ENCODE measurements at places on chromosomes 11 and 22.

- DNase-seq: no peak
These were observed 75.3 kb downstream of the ARFGAP2 start for GRCh38 chr11:47101406-47101805.

DNA sequence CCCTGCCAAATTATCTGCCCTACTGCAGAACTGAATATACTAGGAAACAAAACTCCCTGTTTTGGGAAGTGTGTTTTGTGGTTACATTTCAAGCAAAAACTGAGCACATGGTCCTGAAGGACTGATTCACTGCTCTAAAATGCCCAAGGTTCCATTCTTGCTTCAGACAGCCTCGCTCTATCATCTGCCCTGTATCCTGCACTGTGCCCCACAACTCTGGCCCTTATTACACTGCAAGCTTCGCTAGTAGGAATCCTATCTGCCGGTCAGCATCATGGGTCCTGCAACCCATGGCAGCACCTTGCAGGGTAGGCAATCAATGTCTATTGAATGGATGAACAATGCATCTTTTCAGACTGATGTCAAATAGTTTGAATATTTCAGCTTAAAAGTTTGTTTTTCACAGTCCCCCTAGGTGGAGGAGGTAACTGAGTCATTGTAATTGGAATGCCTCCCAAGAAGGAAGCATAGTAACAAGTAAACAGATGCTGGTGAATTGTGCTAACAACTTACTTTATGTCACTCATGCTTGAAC is 21.3 kb downstream of the LAYN start:
- DNase-seq: no peak

GRCh38 chr11:72805216-72805615 is 9.0 kb upstream of the ATG16L2 start:
- no peak for DNase-seq

GRCh38 chr11:116239247-116239646 is 533.5 kb downstream of the BUD13 start:
- DNase-seq: no peak

GRCh38 chr11:125807909-125808308 is 20.0 kb downstream of the PATE3 start:
- DNase-seq: no peak

DNA sequence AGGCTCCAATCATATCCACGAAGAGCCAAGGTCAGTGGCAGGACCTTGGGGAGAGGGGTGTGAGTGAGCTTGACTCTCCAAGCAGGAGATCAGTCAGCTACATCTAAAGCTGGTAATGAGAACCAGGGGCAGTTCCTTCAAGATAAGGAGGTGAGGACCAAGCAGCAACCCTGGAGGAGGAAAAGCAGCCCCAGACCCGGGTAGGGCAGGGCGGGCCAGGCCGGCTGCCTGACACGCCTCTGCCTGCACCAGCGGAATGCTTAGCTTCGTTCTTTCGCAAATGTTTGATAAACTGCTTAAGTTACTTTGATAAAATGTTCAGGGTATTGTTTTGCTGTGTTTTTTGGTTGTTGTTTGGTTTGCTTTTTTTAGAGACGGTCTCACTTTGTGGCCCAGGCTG is 18.7 kb upstream of the FADD start:
- no peak for DNase-seq

GRCh38 chr22:17369439-17370025 is at the start of gene CECR2:
Gene CECR2 (plus strand): TSS chr22:17369460. CDS start chr22:17369784, 324 bp downstream.
- peak; percentile 28 for DNase-seq

DNA sequence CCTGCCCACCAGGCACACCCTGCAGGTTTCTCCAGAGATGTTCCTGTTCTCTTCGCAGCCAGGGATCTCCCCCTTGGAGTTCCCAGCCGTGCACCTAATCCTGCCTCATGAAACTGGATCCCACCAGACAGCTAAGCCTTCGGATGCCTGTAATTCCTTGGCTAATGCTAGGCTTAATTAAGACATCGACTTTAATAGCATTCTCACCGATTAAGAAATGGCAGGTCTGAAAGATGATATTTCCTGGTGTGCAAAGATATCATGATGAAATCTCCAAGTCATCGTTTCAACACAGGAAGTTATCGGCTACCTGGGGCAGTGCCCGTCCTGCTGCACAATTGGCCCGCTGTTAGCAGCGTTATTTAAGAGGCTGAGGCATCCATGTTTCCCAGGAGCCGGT is 41.5 kb upstream of the CCND1 start:
- DNase-seq: no peak

DNA sequence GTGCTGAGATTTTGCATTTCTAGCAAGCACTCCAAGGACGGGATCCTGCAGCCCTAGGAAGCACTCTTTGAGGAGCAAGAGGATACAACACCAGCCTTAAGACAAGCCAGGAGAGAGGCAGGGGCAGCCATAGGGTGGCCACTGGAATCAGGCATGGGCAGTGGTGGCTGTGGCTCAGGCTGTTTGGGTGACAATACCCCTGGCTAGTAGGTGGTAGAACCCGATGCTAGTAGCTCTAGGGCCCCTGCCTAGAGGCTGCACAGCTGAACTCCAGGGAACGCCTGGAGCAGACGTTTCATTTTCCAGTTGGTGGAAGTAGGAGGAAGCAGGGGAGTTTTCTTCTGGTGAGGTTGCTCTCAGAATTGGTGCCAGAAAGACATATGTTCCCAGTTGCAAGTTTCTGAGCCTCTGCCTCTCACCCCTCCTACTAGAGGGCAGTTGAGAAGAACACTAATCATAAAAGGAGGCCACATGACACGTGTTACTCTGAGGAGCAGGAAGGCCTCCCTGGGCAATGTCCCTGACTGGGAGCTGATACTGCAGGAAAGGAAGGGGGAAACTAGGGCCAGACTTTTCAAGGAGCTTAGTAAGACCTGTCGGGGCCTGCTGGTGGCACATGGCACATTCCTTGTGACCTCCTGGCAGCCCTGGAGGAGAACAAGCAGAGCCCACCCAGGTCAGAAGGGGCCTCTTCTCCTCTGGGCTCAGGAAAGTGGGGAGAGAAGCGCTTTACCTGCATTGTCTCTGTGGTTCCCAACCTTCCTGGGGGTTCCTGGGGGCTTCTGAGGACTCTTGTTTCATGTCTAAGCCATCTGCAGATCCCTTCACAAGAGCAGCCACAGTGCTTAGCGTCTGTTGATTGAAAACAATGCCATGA is 56.6 kb upstream of the DRD2 start:
- DNase-seq: no peak

GRCh38 chr11:23318670-23319069 is 458.4 kb upstream of the CCDC179 start:
- DNase-seq: no peak

GRCh38 chr11:35414311-35414710 is 5.0 kb downstream of the SLC1A2 start:
- no peak for DNase-seq

DNA sequence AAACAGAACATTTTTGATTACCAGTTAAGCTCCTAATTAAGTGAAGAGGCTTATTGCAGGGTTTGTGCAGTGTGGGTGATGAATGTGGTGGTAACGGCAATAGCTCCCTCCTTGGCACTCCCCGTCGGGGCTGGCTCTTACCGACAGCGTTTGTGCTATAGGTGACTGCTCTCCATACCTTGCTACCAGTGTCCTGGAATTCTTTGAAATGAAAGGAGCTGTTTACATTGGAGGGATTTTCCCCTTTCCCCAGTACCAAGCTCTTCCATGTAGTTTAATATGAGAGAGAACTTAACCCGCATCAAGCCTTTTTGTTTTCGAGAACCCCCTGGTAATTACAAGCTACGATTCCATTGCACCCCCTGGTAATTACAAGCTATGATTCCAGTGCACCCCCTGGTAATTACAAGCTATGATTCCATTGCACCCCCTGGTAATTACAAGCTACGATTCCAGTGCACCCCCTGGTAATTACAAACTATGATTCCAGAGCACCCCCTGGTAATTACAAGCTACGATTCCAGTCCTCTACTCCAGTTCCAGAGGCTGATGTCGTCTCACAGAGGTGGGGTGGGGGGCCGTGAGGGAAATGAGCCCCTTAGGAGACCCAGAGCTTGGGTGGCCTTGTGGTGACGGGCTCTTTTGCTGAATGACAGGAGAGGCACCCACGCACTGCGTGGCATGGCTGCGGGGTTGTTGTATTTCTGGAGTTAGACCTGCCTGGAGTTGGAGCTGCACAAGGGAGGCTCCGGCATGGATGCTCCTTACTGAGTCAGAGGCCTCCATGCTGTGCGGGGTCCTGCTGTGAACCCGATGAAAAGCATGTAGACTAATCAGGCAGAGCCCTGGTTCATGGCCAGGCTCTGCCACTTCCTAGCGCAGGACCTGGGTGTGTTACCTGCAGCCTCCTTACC is 205.3 kb downstream of the TBC1D22A start:
- no peak for DNase-seq

GRCh38 chr11:27977031-27977430 is 130.9 kb downstream of the KIF18A start:
- DNase-seq: no peak

DNA sequence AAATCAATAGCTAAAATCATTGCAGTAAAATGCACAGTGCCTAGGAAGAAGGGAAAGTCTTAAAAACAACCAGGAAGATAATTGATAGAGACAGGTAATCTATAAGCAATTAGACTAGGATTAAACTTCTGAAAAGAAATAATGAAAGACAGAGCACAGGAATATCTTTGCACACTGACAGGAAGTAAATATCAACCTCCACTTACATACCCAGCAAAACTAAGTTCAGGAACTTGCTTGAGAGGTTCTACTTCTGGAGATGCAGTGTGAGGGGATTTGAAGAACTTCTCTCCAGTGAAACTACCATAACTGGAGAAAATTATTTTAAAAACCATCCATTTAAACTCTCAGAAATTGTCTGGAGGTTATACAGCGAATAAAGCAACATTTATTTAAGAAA is 104.1 kb downstream of the EHF start:
- no peak for DNase-seq

DNA sequence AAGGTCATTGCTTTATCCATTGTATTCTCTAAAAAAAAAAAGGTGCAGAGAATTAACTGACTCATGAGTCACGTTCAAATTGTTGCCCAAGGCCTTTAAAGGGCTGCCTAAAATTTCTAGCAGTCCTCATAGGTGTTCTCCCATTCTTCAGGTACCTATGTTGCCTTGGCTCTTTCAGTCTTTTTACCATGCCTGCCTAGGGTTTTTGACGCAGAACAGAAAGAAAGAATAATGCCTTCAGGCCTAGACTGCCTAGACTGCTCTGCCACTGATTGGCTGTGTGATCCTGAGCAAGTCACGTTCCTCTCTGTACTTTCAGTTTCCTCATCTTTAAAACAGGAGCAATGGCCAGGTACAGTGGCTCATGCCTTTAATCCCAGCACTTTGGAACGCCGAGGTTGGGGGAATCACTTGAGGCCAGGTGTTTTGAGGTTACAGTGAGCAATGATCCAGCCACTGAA is 21.5 kb downstream of the CTSC start:
- no peak for DNase-seq

- no peak for DNase-seq
These were observed 917 bp downstream of the RPS6KA4 start for GRCh38 chr11:64359712-64360445.

- DNase-seq: peak; percentile 38
These were observed 470 bp downstream of the C11orf98 start for GRCh38 chr11:62664405-62665074.

DNA sequence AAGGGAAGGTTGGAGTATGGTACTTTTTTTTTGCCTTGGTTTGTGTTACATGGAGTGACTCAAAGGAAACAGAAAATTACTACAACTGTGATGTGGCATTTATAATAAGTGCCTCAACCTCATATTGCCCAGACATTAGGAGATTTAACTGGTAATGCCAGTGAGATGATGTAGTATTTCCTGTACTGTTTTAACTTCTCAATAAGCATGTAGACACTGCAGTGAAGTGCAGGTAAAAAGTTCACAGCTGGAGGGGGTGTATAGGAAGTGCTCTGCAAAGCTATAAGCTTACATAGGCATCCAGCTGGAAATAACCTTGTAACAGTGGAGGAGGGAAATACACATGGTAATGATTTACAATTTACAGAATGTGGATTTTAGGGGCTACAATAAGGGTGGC is 138.2 kb upstream of the MTMR2 start:
- DNase-seq: peak; percentile 44

All from stimulated activated CD4-positive, alpha-beta T cell treated with anti-CD3 and anti-CD28 coated beads, Interleukin-1b, Interleukin-23, amount 100 ng/mL, for 4 hours (primary cell).